ENCODE measurements at places on chromosomes 2 and 18. TPM values are rescaled to one million over a fixed set of nuclear protein-coding genes. Genes with fewer than 3 reads are reported as not detected.

Gene FTCDNL1
- total RNA-seq, result 3.0 TPM

Gene DAW1
- total RNA-seq, result not detected

Gene PTPN2
- total RNA-seq, result 11.2 TPM

Gene SIGLEC15
- total RNA-seq, result not detected

Gene GPR35
- 2.2 TPM for total RNA-seq

Gene HOXD13
- not detected for total RNA-seq

Gene KIAA2012
- not detected for total RNA-seq

Gene RMC1
- 13.0 TPM for total RNA-seq

DNA sequence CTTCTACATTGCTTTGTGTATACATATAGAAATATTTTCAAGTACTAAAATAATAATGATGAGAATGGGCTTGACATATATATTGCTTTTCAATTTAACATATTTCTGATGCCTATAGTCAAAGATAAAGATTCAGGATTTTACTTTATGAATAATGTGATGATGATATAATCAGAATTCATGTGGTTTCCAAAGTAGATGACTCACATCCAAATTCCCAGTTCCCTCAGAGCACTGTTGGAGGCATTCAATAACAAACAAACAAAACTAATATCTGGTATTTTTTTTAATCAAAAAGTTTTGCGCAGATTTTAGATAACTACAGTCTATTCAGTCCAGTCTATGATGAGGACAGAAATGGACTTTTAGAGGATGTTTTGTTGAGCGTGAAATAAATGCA is 2094.5 kb upstream of the CELF4 start:
- DNase-seq, result no peak

DNA sequence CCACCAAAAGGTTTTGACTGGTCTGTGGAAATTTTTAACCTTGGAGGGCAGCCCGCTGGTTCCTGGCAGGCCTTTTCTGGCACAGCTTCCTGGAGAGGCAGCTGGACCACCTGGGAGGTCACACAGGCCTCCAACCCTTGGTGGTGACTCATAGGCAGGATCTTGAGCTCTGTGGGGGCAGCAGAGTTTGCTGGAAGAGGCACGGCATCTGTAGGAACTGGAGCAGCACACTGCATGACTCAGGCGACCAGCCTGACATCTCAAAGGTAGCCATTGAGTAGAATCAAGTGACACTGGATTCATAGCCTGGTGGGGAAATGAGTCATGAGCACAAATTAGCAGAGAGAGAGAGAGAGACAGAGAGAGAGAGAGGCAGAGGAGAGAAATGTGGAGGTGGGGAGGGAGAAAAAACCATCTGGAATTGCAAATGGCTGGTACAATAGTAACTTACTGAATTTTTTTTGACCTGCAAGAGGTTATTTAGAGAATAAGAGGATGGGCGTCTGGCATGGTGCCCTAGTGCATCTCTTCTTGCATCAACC is 57.4 kb downstream of the TRPM8 start:
- DNase-seq, result no peak

DNA sequence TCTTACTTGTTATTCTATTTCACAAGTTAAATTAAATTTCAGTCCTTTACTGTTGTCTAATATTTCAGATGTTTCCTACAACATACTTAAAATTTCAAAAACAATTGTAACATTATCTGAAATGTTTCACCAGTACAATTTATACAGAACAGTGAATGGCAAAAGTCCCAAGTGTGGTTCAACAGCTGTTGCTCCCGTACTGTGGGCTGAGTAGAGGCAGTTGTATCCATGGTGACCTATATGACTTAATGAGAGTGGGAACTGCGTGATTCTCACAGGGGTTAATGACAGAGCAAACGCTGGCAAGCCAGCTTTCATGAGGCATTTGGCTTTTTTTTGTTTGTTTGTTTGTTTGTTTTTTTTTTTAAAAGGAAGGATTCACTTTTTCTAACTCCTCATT is 5.3 kb upstream of the PLCL1 start:
- DNase-seq, result no peak

DNA sequence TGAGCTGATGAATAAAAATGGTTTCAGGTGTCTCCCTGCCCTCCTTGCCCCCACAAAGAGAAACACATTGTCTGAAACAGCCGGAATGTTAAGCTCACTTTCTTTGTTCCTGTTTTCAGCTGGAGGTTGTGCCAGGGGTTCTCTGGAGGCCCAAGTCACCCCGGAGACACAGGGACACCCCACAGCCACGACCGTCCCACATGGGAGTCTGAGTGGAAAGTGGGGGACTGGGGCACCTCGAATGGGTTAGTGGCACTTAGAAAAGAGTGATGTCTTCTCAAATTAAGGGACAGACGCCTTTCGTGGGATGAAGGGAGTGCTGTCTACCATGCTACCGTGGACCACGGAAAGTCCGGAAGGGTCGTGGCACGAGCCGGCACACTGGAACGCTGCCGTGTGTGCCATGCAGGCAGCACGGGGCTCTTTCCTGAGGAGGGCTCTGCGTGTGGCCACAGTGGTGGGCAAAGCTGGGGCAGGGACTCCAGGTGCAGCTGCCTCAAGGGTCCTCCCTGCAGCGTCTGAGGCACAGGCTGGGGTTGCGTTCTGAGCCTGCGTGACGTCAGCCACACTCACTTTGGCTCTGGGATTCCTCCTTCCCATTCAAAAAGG is 39.4 kb upstream of the CTDP1 start:
- no peak for DNase-seq

DNA sequence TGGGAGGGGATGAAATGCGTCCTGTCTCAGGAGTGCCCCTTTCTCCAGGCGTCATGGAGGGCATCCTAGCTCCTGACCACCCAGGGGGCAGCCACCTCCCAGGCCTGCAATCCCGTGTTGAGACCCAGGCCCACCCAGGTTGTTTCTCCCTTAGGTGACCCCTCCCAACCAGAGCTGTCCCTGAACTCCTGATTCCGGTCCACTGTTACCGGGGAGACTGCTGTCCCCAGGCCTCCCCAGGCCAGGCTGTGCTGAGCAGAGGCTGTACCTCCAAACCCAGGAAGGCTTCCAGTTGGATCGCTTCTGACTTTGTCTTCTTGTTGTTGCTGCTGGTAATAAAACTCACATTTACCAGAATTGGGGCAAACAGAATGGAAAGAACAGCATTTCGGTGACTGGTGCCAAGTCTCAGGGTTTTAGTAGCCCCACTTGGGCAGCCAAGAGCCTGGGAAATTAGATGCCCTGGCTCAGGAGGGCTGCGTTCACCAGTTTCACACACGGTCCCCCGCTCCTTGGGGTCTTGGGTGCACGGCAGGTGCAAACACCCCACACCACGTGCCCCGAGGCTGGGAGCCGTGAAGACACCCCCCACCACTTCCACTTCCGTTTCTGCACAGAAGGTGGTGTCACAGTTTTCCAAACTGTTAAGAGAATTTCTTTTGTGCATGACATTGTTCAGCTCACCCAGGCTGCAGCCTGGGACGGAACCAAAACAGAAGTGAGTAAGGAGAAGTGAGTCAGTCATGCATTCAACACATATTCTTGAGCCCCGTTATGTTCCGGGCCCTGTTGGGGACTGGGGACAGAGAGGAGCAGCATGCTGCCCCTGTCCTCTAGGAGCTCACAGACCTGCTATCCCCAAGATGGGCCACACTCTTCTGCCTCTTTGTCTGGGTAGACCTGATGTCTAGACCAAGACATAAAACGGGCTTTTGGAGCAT is 29.4 kb downstream of the ITM2C start:
- no peak for DNase-seq

DNA sequence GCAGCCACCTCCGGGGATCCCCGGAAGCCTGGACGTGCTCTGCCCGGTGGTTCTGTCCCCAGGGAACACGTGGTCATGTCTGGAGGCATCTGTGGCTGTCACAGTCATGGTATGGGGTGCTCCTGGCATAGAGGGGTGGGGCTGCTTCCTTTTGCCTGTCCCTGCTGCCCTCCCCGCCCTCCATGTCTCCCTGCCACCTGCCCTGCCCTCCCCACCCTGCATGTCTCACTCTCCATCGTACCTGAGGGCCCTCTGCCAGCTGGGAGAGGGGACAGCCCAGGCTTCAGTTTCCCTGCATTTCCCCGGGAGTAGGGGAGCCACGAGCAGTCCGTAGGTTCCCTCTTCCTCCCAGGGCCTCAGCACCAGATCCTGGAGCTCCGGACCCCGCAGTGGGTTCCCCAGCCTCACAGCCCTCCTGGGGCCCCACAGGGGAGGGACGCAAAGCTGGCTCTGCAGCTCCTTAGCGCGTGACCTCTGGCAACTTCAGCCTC is 90.0 kb upstream of the CTDP1 start:
- peak; percentile 58 for DNase-seq

- DNase-seq, result no peak
Measured at GRCh38 chr2:53740170-53740569, 27.4 kb upstream of the CHAC2 start.

GRCh38 chr18:58338141-58338540 is 290.8 kb downstream of the ALPK2 start:
- DNase-seq, result no peak

DNA sequence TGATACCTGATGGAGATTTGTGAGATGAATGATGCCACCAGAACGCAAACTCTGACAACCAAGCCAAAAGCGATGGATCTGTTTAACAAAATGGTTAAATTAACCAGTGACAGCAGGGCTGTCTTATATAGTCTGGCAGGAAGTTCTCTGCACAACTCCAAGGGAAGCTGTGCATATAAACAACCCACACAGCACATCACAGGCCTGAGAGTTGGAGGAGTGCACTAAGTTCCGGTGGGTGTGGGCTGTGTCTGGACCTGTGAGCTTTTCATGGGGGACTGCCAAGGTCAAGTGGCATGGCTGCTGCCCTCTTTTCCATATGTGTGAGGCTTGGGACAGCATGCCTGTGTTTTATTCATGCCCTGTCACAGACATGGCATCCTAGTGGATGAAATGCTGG is 414.6 kb upstream of the TRIB2 start:
- DNase-seq, result no peak

DNA sequence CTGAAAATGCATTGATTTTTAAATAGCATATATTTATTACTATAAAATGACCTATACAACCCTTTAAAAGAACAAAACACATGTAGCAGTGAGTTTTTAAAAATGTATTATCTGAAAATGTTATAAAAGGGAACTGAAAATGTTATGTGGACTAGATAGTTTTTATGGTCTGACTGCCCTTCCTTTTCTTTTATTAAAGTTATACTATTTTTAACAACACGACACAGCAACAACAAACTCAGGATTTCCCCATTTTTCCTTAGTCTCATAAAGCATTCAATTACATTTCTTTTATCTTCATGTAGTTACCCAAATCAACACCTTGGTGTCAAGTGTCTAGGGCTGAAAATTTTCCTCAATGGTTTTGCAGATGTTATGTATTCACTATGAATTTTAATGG is 132.8 kb upstream of the TMEFF2 start:
- no peak for DNase-seq

DNA sequence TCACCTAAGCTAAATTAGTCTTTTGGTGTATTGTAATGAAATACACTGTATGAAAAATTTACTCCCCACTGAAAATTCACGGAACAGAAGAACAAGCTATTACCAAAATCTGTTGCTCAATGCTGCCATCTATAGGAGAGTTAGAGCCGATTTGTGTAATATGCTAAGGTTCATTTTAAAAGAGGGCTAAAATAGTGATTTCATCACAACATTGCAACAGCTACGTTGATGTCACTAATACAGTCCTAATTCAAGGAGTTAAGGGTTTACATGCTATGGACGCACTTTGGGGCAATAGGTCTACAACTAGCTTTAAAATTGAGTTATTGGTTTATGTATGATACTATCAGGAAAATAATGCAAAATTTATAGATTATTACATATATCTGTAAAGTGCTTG is 3.0 kb upstream of the IRS1 start:
- DNase-seq, result no peak

- DNase-seq, result no peak
Measured at GRCh38 chr18:43534511-43534910, 257.2 kb upstream of the SYT4 start.

DNA sequence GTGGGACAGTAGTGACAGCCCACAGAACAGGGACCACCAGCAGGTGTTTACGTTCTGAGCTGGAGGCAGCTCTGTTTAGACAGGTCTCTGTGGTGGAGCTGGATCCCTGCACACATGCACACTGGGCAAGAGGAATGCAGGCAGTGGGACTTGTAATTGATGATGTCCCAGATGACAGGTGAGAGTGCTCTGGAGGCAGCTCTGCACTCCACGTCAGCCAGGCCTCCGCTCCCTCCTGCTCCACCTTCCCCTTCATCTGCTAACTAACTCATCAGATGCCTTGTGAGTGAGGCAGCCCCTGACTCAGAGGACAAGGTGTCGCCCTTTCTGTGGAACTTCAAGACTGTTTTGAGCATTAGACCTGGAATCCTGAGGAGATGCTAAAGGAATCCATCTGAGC is 53.2 kb downstream of the SH3YL1 start:
- DNase-seq, result no peak

DNA sequence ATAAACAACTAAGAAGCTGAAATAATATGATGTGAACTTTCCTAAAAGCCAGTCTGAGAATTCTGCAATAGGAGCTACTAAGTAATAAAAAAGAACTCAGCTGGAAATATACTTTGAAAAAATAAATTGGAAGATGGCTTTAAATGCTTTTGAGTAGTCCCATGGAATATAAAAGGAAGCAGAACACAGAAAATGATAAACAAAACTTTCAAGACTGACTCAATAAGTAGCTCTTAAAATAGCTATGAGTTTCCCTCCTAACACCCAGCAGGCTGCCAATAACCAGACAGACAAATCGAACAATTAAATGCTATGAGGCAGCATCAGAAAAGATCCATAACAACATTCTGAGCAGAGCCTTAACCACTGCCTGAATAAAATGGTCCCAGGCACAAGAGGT is 319.9 kb downstream of the DPP10 start:
- no peak for DNase-seq

DNA sequence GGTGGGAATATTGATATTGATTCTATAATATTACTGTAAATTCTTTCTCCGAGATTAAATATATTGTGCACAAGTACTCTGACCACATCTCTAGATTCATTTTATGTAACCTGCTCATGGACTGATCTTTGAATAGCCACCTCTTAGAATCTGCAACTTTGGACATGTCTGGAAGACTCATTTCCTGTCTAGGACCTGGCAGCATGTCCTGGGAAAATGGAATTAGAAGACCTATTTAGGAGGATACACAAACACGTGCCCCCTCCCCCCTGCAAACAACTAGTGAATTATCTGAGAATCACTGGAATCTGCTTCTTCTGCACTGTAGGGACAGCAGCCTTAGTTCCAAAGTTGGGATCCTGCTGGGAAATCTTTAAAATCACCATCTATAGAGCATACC is 94.1 kb downstream of the UBE2E3 start:
- DNase-seq, result no peak

All from Right ventricle myocardium inferior (tissue), 1 donor.